HT1080 (cell line): ENCODE measurements at places on chromosomes 7 and 10. TPM values are rescaled to one million over a fixed set of nuclear protein-coding genes. Genes with fewer than 3 reads are reported as not detected.

DNA sequence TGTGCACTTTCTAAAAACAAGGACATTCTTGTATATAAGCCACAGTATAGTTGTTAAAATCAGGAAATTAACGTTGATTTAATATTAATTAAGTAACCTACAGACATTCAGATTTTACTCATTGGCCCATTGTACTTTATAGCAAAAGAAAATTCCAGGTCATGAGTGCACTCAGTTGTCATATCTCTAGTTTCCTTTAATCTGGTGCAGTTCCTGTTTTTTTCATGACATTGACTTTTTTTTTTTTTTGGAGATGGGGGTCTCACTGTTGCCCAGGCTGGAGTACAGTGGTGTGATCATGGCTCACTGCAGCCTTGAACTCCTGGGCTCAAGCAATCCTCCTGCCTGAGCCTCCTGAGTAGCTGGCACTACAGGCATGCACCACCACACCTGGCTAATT is 24.1 kb downstream of the R3HCC1L start:
- DNase-seq = no peak

GRCh38 chr10:51879238-51879637 is 179.8 kb upstream of the CSTF2T start:
- DNase-seq = peak; percentile 98

DNA sequence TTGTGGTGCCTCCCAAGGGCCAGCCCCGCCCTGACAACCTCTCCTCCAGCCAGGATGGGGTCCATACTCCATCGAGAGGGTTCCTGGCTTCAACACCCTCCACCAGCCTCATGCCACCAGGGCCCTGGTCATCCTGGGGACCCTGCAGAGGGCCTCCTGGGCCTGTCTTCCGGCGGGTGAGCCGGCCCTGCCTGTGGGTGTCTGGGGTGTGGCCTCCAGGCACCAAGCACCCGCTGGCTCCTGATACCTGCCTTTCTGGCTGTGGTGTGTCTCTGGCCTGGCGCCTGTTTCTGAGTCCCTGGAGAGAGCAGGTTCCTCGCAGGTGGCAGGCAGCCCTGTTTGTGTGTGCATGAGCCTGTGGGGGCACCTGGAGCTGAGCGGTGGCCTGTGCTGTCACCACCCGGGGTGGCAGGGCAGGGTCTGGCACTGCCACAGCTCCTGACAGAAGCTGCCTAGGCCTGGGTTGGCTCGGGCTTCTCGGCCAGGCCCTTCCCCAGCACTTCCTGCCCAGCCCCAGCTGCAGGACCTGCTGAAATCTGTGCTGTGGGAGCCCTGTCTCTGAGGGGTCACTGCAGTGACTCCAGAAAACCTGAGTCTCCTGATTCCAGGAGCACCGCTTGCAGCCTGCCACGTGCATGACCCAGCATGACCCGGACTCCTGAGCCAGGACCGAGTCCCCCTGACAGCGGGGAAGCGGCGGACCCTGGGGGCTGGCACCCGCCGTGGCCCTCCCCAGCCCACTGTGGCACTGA is 18.4 kb downstream of the ADAM8 start:
- DNase-seq = peak; percentile 26

DNA sequence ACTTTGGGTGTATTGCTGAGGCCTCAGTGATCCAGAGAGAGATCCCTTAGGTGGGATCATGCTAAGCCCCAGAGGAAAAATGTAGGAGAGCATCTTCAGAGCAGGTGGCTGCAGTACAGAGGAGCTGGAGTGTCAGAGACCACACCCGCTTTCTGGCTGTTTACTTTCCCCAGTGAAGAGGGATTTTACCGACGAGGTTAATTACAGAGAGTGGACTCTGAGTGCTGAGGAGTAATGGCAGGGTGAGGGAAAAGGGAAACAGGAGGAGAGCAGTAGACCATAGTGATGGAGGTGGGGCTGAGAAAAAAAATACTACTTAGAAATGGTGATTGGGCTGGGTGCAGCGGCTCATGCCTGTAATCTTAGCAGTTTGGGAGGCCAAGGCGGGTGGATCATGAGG is 43.3 kb upstream of the HBP1 start:
- DNase-seq = no peak

- DNase-seq = no peak
These were observed 107.9 kb downstream of the PROSER2 start for GRCh38 chr10:11931038-11931437.

- no peak for DNase-seq
These were observed 257.0 kb downstream of the COBL start for GRCh38 chr7:51059504-51060142.

DNA sequence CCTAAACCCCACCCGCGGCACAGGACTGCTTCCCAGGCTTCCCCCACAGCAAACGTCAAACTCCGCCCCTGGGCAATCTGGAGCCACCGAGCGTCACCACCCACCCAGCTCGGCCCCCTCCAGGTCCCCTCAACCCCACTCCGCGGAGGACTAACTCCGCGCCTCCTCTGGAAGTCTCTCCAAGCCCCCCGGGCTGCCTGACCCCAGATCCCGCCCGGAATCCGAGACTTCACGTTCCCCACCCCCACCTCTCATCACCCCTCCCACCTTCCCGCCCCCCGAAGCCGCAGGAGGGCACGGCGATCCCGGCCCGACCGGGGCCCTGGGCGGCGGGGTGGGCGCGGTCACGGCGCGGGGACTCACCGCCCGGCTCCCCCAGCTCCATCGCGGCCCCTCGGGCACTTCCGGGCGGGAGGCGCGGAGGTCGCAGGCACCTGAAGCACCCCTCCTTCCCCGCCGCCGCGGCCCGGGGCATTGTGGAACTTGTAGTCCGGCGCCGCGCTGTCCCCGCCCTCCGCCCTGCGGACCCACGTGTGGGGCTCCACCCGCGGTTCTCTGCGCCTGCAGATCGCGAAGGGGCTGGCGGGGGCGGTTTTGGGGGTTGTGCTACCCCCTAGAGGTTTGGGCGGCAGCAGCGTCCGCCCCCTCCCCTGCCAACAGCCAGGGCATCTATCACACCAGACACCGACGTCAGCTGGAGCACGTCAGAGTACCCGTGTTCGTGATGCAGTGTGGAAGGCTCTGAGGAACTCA is at the start of gene TMUB1:
Gene TMUB1, minus strand, starts transcription at position 423 of the 753 bp plus-strand sequence. CDS start 930 bp downstream, outside the sequence.
- no peak for DNase-seq

GRCh38 chr7:115840702-115841101 is 189.9 kb downstream of the TFEC start:
- DNase-seq = no peak

- no peak for DNase-seq
These were observed 217.6 kb downstream of the GFRA1 start for GRCh38 chr10:116055252-116055916.

- no peak for DNase-seq
These were observed 1.3 kb upstream of the LRRC18 start for GRCh38 chr10:48940958-48941357.

- DNase-seq = peak; percentile 89
These were observed 3.2 kb upstream of the NCOA4 start for GRCh38 chr10:46033602-46034011.

- no peak for DNase-seq
These were observed 47.0 kb downstream of the SEC61G start for GRCh38 chr7:54711900-54712595.

Gene LIPM
- total RNA-seq = not detected in 2 replicates

Gene SPDYE9
- total RNA-seq = not detected in 2 replicates

Gene ZPBP
- not detected in 2 replicates for total RNA-seq

Gene MRC1
- total RNA-seq = 0.03 TPM in 1 of 2 replicates, not detected in the other

Gene FAM221A
- not detected in 2 replicates for total RNA-seq

Gene AKR1C8
- total RNA-seq = not detected in 2 replicates

Gene FOXI2
- not detected in 2 replicates for total RNA-seq

Gene SOSTDC1
- not detected in 2 replicates for total RNA-seq
